ENCODE measurements at places on chromosomes 4 and X.

DNA sequence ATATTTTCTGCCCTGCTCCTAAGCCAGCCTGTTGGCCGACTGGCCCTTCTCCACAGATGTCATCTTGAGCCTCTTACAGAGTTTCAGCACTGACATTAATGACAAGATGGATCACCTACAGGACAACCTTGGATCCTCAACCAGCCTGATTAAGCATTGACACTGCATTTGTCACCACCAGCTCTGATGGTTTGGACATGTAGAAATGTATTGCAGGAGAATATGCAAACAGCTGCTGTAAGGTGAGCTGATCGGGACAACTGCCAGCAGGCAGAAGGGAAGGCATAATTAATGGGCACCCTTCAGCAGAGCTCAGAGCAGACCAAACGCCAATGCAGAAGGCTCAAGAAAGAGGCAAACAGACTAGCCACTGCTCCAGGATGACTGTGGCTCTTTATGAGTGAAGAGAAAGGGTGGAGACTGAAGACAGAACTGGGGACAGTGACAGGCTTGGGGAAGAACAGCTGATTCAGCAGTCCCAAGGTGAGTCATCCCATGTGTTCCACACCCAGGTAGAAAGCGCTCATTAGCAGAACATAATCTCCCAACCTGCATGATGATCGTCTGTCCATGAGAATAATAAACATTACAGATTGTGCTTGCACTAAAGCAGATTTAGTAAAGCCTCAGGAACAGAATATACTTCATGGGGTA lies 6.7 kb downstream of the CORIN start:
- no peak for DNase-seq

GRCh38 chr4:3365326-3365725 lies 72.5 kb downstream of the RGS12 start:
- DNase-seq, result no peak

DNA sequence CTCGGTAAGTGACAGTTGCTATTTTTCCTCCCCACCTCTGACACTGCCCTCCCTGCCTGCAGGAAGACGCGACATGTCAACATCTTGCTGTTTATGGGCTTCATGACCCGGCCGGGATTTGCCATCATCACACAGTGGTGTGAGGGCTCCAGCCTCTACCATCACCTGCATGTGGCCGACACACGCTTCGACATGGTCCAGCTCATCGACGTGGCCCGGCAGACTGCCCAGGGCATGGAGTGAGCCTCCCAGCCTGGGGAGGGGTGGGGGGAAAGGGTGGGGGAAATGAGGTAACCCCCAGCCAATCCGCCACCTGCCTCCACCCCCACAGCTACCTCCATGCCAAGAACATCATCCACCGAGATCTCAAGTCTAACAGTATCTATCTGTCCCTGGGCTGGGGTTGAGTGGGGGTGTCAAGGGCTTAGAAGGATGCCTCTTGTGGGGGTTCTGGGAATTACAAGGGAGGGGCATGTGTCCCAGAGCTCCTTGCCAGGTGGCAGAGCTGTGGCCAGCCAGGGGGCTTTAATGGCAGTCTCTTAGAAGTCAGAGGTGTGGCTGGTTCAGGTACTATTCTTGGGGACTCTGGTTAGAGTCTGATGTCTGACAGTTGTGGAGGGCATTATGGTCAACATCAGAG lies 7.8 kb downstream of the ARAF start:
- DNase-seq, result peak; percentile 37

- no peak for DNase-seq
These were observed 27.3 kb upstream of the TET2 start for GRCh38 chr4:105119356-105119755.

DNA sequence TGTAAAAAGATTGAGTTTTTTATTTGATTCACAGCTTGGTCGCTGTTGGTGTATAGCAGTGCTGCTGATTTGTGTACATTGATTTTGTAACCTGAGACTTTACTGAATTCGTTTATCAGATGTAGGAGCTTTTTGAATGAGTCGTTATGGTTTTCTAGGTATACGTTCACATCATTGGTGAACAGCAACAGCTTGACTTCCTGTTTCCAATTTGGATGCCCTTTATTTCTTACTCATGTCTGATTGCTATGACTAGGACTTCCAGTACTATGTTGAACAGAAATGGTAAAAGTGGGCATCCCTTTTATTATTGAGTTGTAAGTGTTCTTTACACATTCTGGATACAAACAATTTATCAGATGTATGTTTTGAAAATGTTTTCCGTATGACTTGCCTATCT lies 76.0 kb downstream of the ADGRG4 start:
- DNase-seq, result no peak

GRCh38 chr4:171674781-171675180 lies 138.4 kb upstream of the GALNTL6 start:
- no peak for DNase-seq

- no peak for DNase-seq
These were observed 48.3 kb upstream of the MND1 start for GRCh38 chr4:153296040-153296823.

GRCh38 chrX:66110112-66110511 lies 53.9 kb upstream of the HEPH start:
- DNase-seq, result no peak

- no peak for DNase-seq
These were observed 347.6 kb upstream of the FAM241A start for GRCh38 chr4:111797455-111798163.

DNA sequence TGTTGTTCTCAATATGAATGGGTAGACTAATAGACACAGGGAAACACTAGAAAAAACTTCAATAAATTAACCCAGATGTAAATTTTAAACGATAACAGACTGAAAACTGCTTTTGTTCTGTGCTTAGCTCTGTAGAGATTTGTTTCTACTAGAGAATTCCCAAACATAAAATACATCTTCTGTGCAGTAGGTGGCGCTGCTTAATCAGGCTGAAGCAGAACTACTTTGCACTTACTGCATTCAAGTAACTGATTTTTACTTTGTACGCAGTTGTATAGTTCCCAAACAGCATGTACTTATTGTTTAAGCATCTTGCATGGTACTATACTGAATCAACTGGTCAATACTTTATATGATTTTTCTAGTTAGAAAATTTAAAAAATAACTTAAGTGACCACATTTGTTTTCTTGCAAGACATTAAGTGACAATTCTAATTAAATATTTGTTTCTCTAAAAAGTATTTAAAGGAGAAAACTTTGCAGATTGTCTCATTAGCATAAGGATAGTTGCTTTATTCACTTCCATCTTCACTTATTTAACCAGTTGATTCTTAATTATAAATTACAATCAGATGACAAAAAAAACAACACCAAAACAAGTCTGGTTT lies 490.6 kb downstream of the IL15 start:
- peak; percentile 70 for DNase-seq

GRCh38 chrX:119783026-119783425 lies 8.4 kb downstream of the RPL39 start:
- DNase-seq, result no peak

GRCh38 chrX:52262195-52262546 lies 77.5 kb downstream of the MAGED4 start:
- DNase-seq, result no peak

GRCh38 chrX:9055354-9055753 lies 21.4 kb upstream of the FAM9B start:
- no peak for DNase-seq

DNA sequence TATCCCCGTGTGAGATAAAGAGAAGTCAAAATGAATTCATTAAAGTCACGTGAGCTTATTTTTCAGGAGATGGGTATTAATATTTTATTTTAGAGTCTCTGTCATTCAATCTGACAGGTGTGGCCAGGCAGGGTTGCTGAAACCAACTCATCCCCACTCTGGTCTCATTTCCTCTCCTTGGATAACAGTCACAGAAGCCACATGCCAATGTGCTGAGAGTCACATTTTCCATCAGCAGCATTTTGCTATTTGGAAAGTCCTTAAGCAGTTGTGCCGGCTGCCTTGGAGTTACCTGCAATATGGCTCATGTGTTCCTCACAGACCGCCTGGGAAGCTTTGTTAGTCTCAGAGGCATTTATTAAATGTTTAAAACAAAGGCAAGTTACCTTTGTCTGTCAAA lies 302.3 kb downstream of the DCHS2 start:
- no peak for DNase-seq

DNA sequence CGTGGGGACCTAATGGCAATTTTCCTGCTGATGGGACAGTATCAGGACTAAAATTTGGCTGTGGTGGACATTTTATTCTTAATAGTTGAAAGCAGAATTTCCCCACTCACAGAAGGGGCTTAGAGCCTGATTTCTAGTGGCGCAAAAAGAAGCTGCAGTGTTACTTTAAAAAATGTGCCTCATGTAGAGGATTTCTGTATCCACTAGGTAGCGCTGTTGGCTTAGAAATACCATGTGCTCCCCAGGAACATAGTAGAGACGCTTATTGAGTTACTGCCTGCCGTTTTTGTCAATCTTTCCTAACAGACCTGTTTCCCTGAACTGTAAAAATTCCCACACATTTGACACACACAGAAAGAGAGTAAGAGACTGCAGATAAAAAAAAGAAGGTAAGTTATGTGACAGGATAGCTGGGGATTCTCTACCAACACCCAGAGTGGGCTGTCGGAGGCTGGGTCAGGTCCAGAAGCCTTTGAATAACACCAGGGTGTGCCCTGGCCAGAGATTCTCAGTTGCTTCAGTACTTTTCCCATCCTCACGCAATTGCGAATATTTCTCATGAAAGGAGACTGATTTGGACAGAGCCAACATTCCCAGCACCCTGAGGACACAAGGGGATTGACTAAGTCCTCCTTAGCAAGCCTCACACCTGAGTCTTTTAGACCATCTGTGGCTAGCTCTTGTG lies 88.4 kb downstream of the ZXDA start:
- DNase-seq, result peak; percentile 20

DNA sequence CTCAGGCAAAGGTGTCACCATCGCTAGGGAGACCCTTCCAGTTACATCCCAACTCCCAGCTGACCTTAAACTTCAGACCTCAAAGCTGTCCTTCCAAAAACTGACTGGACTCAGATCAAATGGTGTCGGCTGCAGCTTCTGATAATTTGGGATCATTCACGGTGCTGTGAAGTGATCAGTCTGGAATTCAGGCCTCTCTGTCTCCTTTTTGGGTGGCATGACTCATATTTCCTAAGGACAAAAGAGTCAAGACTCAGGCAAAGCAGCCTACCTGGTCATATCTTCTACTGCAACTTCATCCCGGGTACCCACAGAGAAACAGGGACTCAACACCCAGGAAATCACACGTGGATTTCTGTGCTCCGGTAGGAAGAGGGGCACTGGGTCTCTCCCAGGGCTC lies 87.6 kb downstream of the SORCS2 start:
- no peak for DNase-seq

- DNase-seq, result no peak
These were observed 160.1 kb upstream of the ANKRD50 start for GRCh38 chr4:124872659-124873058.

DNA sequence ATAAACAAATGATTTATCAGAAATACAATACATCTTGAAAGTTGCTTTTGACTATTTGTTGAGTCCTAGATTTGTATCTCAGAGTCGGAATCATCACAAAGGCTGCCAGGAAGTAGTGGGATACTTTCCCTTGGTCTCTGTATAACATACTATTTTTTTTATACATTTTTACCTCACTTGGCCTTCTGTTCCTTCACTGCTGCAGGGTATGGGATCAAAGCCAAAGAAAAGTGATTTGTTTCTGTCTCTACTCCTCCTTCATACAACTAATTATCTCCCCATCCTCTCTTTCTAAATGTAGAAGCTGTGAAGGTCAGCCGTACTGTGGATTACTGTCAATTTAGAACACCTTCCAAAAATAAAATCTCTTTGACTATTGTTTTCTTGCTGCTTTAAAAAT lies 24.9 kb downstream of the PALLD start:
- no peak for DNase-seq

DNA sequence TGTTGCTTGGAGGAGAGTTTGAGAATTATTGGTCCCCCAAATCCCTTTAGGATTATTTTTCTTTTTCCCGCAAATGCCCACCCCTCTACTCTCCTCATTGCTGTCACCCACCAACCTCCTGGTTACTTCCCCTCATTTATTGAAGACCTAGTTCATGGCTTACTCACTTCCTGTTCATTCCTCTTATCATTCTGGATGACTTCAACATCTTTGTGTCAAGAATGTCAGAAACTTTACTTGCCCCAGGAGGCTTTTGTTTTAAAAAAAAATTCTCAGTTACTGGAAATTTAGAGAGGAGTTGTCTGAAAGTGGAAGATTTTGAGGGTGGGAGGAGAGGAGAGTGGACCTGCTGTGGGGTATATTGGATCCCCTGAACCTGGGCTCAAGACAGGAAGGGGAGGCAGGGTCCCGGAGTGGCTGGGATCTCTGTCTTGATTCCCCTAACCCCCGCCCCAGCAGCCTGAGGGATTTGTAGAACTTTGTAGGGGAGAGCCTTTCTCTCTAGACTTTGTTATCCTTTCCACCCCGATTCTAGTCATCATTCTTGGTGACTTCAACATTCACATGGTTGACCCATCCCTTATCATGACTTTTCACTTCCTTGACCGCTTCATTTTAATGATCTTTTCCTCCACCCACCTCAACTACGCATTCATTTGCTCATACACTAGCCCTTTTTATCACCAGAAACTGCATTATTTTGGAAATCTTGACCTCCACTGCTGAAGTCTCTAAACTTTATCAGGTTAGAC lies 69.9 kb upstream of the ESX1 start:
- DNase-seq, result no peak

- DNase-seq, result no peak
These were observed 135.8 kb upstream of the FRG1 start for GRCh38 chr4:189804894-189805293.

DNA sequence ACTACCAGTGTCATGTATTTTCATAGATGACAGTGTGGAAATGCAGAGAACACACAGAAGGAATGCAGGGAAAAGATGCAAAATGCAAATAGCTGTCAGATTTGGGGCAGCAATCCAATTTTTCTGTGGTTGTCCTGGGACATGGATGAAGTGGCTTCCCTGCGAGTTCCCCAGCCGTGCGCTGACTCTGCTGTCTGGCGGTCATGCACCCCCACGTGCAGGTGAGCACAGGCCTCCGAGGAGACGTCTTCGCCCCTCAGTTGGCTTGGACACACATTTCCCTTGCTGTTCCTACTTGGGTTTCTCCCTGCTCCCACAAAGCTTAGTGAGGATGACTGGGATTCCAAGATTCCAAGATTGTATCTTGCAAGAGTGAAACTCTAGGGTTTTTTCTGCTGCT lies 24.4 kb downstream of the BLOC1S4 start:
- no peak for DNase-seq

DNA sequence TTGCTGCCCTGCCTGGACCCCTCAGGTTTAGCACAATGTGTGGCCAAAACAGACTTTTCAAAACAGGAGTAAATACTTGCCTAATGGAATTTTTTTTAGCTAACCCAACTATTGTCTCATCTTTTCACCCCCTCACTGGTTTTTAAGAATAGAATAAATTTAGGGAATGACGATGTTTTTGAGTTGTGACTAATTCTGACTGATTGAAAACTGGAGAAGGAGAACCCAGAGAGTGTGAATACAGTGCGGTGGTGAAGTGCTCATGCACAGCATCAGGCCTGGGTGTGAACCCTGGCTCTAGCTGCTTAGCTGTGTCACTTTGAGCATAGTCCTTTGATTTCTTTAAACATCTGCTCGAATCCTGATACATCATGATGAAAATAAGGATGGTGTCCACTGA lies 10.5 kb downstream of the ANTXR2 start:
- DNase-seq, result no peak
